ENCODE measurements at places on chromosomes 4 and X.
A peak's percentile ranks its signal among the peaks of the same experiment; 100 is the strongest.

GRCh38 chrX:100964362-100964761, 5.1 kb upstream of the ARL13A start:
- DNase-seq: no peak

DNA sequence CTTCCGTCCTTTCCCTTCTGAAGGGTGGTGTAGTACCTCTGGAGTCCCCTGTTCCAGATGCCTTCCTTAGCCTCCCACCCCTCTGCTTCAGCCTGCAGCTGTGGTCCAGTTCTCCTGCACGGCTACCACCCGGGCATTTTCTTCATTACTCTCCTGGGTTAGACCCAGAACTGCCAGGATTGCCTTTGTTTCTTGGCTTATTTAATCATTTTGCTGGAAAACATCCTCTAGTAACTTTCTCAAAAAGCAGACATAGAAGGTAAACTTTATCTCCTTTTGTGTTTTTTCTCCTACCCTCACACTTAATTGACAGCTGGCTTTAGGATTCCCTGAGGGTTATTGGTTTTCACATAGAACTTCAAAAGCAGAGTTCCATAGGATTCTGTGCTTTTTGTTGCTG, 20.2 kb downstream of the ANAPC4 start:
- no peak for DNase-seq

DNA sequence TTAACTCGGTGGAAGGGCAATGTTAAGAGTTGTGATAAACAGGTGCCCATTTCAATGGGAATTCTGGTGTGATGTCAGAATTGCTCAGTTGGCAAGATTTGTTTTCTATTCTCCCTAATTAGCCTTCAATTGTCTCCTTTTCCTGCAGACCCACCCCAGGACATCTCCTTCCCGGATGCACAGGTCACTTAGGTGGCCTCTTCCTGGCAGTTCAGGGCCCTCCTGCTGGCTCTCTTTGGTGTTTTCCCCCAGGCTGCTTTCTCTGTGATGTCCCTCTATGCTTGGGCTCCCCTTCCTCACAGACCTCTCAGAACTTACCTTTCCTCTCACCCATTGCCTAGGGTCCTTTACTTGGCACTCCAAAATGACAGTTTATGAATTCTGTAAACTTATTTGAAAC, 126.3 kb downstream of the GPAT3 start:
- DNase-seq: no peak

DNA sequence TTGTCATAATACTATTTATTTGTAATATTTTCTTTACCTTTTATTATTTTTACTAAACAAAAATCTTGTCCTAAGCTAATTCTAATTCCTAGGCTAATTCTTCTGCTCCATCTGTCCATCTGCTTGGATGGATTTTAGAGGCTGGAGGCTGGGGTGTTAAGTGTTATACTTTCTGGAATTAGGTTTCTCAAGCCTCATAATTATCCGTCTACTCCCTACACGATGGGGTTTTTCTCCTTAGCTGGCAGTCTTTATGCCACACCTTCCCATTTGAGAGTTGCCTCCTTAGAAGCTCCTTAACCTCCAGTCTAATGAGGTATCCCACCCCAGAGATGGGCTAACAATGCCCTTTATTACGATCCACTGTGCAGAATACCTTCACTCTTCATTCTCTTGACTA, 37.6 kb upstream of the LGI2 start:
- no peak for DNase-seq

- no peak for DNase-seq
Observed at GRCh38 chr4:107034091-107034995, 1.8 kb downstream of the DKK2 start.

DNA sequence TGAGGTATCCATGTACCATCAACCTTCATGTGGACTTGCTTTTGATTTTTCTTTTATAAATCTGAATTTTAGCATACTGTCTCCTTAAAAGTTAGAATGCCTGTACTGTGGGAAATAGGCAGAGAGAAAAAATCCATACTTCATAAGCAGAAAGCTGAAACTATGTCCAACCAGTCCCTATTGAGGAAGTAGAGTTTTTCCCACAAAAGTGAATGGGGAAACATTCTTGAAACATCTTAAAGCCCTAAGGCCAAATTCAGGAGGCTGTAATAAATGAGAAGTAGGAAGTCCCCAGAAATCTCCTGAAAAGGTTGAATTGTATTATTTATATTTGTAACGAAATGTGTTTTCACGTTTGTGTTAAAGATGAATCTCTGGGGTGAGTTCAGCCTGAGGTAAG, 56.3 kb downstream of the ENOX2 start:
- no peak for DNase-seq

GRCh38 chr4:152673489-152673888, 6.3 kb downstream of the TMEM154 start:
- DNase-seq: no peak

GRCh38 chr4:26061248-26061986, 147.4 kb downstream of the SMIM20 start:
- no peak for DNase-seq

DNA sequence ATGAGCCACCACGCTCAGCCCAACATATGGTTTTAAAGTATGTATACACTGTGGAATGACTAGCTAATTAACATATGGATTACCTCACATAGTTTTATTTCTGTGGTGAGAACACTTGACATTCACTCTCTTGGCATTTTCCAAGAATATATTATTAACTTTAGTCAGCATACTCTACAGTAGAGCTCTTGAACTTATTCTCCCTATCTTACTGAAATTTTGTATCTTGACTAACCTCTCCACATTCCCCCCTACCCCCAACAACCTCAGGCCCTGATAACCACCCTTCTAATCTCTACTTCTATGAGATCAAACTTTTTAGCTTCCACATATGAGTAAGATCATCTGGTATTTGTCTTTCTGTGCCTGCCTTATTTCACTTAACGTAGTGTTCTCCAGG, 38.6 kb upstream of the AGA start:
- no peak for DNase-seq

GRCh38 chrX:151225843-151226242, 49.5 kb downstream of the GPR50 start:
- DNase-seq: no peak

DNA sequence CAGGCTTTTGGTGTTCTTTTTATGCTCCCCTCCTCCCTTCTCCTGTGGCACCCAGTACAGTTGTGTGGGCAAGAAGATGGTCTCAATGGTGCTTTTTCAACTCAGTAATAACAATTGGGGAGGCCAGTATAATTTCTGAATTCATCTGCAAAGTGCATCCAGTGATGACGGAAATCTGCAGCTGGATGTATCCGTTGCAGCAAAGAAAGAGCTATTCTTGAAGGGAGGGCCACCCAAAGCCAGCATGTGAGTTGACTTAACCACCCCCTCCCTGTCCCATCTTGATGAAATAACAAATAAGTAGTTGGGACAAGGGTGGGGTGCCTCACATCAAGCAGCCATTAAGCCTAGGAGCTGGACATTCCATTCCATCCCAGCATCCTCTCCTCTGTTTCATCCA, 30.7 kb downstream of the TSC22D3 start:
- DNase-seq: no peak

- DNase-seq: no peak
Observed at GRCh38 chr4:24471486-24472160, 112.7 kb downstream of the DHX15 start.

DNA sequence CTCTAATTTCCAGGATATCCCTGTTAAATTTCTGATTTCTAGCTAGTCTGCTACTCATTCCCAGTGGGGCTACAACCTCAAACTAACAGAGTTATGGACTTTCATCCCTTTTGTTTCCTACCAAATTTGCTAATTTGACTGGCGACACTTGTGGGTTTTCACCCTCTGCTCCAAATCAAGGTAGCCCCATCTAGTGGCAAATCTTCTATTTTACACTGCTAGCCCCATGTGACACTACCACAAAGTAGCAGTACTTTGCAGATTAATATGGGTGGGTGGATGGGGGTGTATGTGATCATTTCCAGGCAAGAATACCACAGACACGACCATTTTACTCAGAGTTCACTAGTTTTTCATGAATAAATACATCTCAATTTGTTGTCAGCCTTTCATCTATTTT, 150.3 kb downstream of the MSL3 start:
- DNase-seq: no peak

DNA sequence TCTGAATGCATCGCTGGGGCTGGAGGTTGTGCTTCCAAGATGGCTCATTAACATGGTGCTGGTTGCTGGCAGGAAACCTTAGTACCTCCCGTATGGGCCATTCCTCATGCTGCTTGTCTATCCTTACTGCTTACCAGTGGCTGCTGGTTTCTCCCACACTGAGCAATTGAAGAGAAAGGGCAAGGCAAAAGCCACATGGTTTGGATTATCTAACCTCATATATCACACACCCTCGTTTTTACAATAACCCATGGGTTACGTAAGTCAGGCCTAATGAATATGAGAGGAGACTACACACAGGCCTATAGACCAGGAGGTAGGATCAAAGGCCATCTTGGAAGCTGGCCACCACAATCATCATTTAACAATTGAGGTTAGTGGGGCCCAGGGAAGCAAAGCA, 141.8 kb upstream of the EDNRA start:
- no peak for DNase-seq

DNA sequence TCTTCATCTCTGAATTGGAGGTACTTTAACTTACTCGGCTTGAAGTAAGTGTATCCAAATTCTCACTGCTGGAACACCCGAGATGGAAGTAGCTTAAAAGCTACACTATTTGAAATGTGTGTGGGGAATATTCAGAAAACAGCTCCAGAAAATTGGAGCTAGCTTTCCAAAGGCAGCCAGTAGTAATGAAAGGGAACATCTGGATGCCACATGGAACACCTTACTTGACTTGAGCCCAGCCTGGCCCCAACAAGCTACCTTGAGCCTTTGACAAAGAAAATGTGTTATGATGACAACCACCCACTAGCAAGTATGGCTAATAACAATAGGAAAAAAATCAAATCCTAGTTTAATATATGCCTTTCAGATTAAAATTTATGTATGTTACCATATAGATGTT, 161.5 kb downstream of the PRDM5 start:
- no peak for DNase-seq

DNA sequence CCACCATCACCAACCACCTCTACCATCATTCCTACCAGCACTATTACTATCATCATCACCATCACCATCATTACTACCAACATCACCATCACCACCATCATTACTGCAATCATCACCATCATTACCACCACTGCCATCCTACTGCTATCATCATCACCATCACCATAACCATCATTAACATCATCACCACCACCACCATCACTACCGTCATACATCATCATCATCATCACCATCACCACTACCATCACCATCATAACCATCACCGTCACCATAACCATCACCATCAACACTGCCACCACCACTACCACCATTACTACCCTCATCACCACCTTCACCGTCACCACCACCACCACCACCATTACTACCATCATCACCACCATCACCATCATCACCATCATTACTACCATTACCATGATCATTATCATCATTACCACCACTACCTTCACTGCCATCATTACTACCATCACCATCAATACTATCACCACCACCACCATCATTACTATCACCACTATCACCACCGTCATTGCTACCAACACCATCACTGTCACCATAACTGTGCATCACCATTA, 71.8 kb downstream of the PSAPL1 start:
- no peak for DNase-seq

DNA sequence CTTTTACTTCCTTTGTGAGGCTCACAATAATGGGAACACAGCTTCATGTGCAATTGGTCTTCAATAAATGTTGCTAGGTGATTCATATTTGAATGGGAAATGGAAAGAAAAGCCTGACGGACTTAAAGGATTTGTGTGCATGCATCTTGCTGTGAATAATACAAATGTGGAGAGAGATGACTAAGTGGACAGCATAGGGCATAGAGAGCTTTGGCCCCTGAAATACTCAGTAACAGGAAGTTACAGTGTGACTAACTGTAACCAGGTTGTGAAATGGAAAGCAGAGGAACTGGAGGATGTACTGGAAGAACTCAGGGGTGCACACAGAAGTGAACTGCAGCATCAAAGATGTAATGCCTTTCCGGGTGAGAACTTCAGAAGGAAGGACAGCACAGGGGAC, 206.7 kb downstream of the MGST2 start:
- DNase-seq: peak; percentile 41

- DNase-seq: no peak
Observed at GRCh38 chr4:13706120-13706519, 78.6 kb upstream of the BOD1L1 start.

DNA sequence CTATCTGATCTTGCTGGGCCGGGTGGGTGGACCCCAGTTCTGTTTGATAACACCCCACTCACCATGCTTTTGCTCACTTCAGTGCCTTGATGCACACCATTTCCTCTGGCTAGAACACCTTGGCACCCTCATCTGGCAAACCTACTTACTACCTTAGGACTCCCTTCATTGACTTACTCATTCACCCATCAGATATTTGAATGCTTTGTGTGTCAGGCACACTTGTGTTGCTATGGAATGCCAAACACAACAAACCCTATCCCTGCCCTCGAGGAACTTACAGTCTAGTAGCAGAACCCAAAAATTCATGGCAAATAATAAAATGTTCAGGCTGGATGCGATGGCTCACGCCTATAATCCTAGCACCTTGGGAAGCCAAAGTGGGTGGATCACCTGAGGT, 13.9 kb downstream of the CCNG2 start:
- no peak for DNase-seq

GRCh38 chr4:38132843-38133662, 172.9 kb downstream of the PTTG2 start:
- no peak for DNase-seq

DNA sequence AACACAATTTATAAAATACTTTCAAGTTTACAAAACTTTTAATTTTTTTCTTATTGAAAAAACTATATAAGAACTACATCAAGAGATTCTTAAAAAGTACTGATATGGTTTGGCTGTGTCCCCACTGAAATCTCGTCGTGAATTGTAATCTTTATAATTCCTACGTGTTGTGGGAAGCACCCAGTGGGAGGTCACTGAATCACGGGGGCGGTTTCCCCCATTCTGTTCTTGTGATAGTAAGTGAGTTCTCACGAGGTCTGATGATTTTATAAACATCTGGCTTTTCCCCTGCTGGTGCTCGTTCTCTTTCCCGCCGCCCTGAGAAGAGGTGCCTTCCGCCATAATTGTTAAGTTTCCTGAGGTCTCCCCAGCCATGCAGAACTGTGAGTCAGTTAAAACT, 88.5 kb downstream of the FRAS1 start:
- no peak for DNase-seq

DNA sequence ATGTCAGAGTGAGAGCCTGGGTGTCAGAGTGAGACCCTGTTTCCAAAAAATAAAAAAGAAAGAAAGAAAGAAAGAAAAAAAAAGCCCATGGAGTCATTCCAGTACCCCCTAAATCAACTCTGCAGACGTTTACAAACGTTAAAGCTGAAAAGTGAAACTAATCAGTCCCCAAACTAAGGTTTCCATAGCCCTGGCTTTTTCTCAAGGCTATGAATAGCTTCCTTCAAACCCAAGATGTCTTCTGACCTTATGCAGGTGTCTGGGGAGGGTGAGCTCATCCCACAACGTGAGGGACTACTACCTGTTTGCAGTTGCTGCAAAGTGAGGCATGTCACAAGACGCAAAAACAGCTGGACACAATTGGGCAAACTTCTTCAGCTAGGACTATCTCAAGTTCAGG, 144.0 kb downstream of the SH3KBP1 start:
- DNase-seq: no peak
